Mesothelial cell of epicardium (in vitro differentiated cells): ENCODE measurements at places on chromosomes 4 and X. TPM values are rescaled to one million over a fixed set of nuclear protein-coding genes. Genes with fewer than 3 reads are reported as not detected.

GRCh38 chrX:11397680-11398079, 104.5 kb downstream of the AMELX start:
- no peak for DNase-seq

- no peak for DNase-seq
These were observed 75.7 kb downstream of the SH2D1A start for GRCh38 chrX:124421898-124422655.

- no peak for DNase-seq
These were observed 2.1 kb downstream of the MAGEA10 start for GRCh38 chrX:152136312-152136711.

The NONO gene
- 611 to 640 TPM (median 632 TPM) in 3 replicates for total RNA-seq

- DNase-seq: no peak
These were observed 85.1 kb upstream of the AP1S2 start for GRCh38 chrX:15939737-15940136.

DNA sequence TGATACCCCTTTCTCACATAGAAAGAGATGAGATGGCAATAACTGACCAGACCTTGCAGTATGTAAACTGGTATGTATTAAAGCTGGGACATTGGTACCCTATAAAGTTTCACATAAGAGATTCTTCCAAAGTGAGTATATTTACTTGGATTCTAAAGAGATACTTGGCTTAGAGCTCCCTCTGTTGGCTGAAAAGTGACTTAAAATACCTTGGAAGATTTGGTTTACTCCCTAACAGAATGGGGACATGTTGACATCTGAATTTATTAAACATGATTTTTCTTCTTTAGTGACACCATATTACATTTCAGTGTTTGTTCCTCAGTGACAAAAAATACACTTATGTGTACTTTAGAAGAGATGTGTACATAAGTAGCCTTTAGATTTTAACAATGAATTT, 47.9 kb upstream of the RGN start:
- no peak for DNase-seq

- no peak for DNase-seq
These were observed 25.1 kb upstream of the APLN start for GRCh38 chrX:129679901-129680300.

DNA sequence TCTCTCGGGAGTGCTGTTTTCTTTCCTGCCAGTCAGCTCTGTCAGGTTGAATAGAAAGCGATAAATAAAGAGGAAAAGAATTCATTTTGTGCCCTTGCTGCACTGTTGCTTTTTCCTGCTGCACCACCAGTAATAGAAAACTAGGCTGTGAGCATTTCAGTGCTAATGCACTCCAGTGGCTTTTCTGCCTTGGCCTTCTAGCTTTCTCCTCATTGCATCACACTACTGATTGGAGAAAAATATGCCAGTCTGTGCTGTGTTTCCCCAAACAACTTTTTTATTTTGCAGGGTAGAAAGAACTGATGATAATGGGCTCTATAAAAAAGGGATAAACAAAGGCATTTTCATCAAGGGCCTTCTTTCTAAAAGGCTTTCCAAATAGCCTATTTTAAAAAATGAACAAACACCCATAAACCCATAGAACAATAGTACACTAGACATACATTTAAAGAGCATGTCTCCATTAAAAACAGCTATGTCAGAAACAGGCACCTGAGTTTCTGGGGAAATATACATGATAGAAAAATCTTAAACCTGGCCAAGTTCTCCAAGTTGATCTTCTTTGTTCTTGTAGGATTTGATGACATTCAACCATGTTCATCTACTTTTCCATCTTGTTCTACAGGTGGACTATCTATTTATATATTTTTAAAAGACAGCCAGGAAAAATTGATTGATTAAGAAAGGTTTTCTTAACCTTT, 86.3 kb downstream of the GPRIN3 start:
- DNase-seq: no peak

DNA sequence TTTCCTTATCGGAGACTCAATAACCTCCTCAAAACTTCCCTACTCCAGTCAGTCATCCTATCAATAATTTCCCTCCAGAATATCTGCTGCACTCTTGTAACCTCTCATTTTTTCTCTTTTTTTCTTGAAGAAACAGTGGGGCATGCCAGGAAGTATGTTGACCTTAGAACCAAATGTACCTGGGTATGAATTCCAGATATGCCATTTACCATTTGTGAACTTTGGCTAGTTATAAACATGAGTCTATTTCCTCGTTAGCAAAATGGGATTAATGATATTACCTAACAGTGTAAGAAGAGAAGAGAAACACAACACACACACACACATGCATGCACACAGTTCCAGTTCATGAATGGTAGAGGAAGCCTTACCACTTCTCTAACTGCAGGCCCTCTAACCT, 578.2 kb downstream of the FAM133A start:
- no peak for DNase-seq

The YY2 gene
- total RNA-seq: 3.6 to 4.1 TPM (median 3.7 TPM) in 3 replicates

The TNIP2 gene
- 23.8 to 25.9 TPM (median 25.0 TPM) in 3 replicates for total RNA-seq

- DNase-seq: no peak
These were observed 128.1 kb downstream of the LAS1L start for GRCh38 chrX:65406532-65406931.

The AKAP14 gene
- not detected in 3 replicates for total RNA-seq

The CXorf51A gene
- total RNA-seq: not detected in 3 replicates

The ACOX3 gene
- 57.5 to 60.0 TPM (median 59.7 TPM) in 3 replicates for total RNA-seq

- DNase-seq: no peak
These were observed 156.5 kb upstream of the ETNPPL start for GRCh38 chr4:108919226-108919893.

The PAGE2 gene
- not detected in 3 replicates for total RNA-seq

GRCh38 chr4:145739845-145740244, 59.9 kb downstream of the C4orf51 start:
- no peak for DNase-seq

The RIBC1 gene
- 1.2 to 2.0 TPM (median 1.7 TPM) in 3 replicates for total RNA-seq

The CT55 gene
- total RNA-seq: 0.24 to 0.34 TPM (median 0.25 TPM) in 3 replicates

- DNase-seq: no peak
These were observed 11.7 kb downstream of the AFP start for GRCh38 chr4:73447671-73448070.

DNA sequence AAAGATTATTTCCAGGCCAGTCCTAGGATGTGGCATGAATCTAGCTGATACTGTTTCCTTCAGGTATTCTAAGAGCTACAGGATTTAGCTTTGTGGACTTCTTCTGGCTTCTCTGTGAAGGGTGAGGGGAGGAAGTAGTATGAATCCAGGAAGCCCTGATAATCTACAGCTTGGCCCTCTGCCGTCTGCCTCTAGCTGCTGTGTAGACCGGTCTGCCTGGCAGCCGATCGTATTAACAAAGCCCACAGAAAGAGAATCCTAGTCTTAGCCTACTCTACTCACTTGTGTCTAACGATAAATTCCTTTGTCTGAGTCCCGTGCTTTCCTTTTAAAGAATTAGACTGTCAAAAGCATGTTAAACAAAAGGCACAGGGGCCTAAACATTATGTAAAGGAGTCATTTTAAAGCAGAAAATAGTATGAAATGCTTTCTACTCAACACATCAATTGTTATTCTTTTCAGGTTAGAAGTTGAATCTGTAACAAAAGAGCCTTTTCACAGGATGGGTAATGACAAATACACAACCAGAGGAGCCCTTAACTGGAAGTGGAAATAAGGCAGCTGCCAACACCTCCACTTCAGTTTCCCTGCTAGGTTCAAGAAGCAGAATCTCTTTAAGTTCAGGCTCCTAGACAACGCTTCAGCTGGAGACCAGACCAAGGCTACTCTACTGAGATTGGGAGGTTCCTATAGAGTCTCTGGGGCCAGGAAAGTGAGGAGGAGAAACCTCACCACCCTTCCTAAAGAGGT, 48.9 kb upstream of the UCP1 start:
- DNase-seq: no peak

GRCh38 chr4:25088093-25088952, 57.6 kb upstream of the LGI2 start:
- DNase-seq: no peak

- no peak for DNase-seq
These were observed 107.6 kb downstream of the DCTD start for GRCh38 chr4:182809417-182810102.

GRCh38 chr4:145756244-145756643, 76.3 kb downstream of the C4orf51 start:
- no peak for DNase-seq

- no peak for DNase-seq
These were observed 350.4 kb downstream of the SPRY1 start for GRCh38 chr4:123747016-123747415.

The HSD17B13 gene
- 0.16 to 0.20 TPM (median 0.18 TPM) in 3 replicates for total RNA-seq

The ANKRD50 gene
- total RNA-seq: 72.0 to 76.5 TPM (median 73.1 TPM) in 3 replicates

DNA sequence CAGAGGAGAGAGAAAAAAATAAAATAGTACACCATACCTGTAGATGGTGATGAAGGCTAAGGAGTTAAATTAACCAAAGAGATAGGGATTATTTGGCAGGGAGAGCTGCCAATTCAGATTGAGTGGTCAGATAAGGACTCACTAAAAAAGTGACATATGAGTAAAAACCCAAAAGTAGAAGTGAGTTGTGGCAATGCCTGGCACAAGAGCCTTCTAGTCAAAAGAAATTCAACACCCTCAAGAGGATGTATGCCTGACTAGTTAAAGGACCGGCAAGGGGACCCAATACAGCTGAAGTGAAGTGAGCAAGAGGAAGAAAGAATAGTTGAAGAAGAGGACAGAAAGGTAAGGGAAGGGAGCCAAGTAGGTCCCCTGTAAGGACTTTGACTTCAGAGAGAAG, 34.9 kb downstream of the ELF2 start:
- DNase-seq: no peak

- no peak for DNase-seq
These were observed 64.2 kb upstream of the TRPC5OS start for GRCh38 chrX:111811831-111812230.

The ZNF674 gene
- 4.5 to 6.4 TPM (median 5.7 TPM) in 3 replicates for total RNA-seq

The SLC35A2 gene
- total RNA-seq: 42.2 to 45.9 TPM (median 43.8 TPM) in 3 replicates

GRCh38 chr4:22678940-22679854, 13.5 kb upstream of the GBA3 start:
- no peak for DNase-seq

DNA sequence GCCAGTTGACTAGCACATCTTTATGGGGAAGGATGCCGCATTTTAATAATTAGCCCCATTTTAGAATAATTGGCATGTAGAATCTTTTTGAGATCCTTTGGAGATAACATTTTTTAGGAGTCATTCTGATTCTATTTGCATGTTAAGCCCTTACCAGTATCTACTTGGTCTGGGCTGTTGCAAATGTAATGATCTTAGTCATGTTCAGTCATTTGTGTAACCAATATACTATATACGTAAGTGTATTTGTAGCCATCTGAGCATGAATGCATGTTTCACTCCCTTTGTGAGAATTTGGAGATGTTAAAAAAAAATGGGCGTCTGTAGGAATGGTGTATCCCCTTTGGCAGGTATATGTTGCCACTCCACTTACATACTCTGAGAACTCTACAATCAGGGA, 119.1 kb downstream of the TEX13A start:
- no peak for DNase-seq

DNA sequence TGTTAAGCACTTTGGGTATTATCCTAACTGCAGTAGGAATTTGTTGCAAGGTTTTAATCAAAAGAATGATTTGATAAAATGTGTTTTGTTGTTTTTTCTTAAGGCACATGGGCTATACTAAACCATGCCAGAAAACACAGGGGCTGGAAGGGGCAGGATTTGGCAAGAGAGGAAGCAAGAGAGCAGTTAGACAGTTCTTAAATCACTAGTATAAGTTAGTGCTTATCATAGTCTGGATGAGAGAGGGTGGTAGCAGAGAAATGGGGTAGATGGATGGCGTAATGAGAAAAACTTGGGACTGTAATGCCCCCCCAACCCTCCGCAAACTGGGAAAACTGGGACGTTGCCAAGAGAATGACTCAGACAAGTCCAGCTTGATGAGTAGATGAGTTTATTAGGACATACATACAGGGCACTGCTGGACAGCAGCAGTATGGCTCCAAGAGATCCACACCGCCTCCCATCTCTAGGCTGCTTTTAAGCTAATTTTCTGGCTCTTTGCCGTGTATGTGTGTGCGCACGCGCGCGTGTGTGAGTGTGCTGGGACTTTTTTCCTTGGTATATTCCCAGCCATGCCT, 151.5 kb downstream of the PDLIM5 start:
- DNase-seq: no peak

- DNase-seq: no peak
These were observed 131.5 kb downstream of the AASDH start for GRCh38 chr4:56255820-56256219.

- no peak for DNase-seq
These were observed 761.5 kb upstream of the GRIA3 start for GRCh38 chrX:122422547-122422946.

The TENM3 gene
- 104 to 107 TPM (median 106 TPM) in 3 replicates for total RNA-seq

GRCh38 chrX:19243431-19243830, 100.3 kb upstream of the PDHA1 start:
- no peak for DNase-seq
